Erythroblast (primary cell): ENCODE measurements at places on chromosomes 12 and 14.

DNA sequence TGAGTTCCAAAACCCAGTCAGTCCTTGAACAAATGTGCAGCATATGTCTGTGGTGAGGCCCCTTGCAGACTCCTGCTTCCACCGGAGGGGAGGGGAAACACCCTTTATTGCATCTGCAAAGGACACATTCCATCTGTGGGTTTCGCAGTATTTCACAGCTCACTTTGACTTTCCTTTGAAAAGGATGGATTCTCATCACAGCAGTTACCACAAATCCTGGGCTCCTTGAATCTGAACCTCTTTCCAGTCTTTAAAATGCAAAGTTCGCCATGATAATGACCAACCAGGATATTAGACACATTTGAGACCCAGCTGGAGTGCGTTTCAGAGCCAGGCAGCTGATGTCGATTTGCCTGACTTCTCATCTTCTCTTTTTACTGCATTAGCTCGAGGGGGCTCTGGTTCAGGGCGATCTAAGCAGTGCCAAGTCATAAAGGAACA is 242.4 kb downstream of the SLC15A4 start:
- DNase-seq, result no peak

DNA sequence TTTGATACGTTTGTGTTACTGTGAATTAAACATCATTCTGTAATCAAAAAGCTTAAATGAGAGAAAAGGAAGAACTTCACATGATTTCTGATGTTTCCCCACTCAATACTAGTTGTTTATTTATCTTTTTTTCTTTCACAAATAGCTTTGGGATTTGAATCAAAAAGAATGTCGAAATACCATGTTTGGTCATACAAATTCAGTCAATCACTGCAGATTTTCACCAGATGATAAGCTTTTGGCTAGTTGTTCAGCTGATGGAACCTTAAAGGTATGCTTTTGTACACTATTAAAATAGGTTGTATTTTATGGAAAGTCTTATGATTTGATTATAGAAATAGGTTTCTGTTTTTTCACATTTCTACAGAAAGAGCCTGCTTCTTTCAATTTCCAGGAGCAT is 41.5 kb downstream of the APAF1 start:
- no peak for DNase-seq

- no peak for DNase-seq
These were observed 749.0 kb downstream of the MED13L start for GRCh38 chr12:115528466-115528865.

- DNase-seq, result peak; percentile 70
These were observed 210.9 kb downstream of the MED13L start for GRCh38 chr12:116066381-116067230.

DNA sequence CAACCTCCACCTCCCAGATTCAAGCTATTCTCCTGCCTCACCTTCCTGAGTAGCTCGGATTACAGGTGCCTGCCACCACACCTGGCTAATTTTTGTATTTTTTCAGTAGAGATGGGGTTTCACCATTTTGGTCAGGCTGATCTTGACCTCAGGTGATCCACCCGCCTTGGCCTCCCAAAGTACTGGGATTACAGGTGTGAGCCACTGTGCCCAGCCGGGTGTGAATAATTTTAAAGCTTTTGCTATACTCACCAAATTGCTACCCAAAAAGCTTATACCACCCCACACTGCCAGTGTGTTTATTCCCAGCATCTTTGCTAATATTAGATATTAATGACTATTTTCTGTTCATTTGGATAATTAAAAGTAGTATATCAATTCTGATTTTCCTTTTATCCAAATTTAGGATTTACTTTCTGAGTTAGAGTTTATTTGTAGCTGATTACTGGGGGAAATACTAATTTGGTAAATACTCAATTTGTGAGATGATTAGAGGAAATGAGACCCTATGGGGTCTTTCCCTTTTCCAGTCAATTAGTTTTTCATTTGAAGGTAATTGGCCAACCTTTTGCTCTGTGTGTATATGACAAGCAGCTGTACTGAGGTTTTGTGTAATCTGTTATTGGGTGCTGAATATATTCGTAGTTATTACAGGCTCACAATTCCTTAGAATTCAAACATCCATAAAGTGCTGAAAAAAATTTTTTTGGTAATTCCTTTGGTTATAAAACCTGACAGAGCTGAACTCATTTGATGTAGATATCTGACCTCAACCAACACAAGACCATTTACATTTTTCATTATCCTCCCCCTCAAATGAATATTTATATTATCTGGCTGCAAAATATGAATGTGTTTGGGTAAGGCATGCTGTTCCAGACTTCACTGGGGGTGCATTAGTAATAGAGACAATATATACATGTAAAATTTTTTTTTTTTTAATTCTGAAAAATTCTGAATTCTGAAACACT is 73.6 kb downstream of the ANO6 start:
- DNase-seq, result no peak

- no peak for DNase-seq
These were observed 3.0 kb downstream of the PAWR start for GRCh38 chr12:79687711-79688260.

DNA sequence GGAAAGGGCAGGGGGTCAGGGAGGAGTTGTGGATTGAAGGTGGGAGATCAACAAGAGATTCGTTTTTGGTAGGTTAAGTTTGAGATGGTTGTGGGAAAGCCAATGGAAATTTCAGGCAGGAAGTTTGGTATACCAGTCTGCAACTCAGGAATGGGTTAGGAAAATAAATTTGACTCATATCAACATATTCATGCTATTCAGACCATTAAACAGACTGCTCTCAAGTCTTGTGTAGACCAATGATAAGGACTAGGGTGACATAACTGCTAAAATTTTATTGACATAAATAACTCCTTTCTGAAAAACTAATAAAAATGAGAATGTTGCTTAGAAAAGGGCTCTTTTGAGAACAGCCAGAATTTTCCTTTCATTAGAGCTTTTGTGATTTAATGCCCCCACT is 60.0 kb downstream of the PLEKHA5 start:
- no peak for DNase-seq

DNA sequence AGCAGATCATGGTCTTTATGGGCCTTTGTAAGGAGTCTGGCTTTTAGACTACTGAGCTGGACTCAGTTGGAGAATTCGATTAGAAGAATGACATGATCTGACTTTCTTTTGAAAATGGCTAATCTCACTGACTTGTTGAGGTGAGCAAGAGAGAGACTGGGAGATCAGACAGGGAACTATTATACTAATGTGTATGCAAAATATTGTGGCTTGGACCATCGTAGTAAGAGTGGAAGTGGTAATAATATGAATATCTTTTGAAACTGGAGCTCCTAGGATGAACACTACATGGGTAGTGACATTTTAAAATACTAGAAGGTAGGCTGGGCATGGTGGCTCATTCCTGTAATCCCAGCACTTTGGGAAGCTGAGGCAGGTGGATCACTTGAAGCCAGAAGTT is 56.2 kb upstream of the CCT2 start:
- DNase-seq, result no peak

GRCh38 chr12:95624589-95624988 is 73.3 kb upstream of the USP44 start:
- DNase-seq, result no peak

DNA sequence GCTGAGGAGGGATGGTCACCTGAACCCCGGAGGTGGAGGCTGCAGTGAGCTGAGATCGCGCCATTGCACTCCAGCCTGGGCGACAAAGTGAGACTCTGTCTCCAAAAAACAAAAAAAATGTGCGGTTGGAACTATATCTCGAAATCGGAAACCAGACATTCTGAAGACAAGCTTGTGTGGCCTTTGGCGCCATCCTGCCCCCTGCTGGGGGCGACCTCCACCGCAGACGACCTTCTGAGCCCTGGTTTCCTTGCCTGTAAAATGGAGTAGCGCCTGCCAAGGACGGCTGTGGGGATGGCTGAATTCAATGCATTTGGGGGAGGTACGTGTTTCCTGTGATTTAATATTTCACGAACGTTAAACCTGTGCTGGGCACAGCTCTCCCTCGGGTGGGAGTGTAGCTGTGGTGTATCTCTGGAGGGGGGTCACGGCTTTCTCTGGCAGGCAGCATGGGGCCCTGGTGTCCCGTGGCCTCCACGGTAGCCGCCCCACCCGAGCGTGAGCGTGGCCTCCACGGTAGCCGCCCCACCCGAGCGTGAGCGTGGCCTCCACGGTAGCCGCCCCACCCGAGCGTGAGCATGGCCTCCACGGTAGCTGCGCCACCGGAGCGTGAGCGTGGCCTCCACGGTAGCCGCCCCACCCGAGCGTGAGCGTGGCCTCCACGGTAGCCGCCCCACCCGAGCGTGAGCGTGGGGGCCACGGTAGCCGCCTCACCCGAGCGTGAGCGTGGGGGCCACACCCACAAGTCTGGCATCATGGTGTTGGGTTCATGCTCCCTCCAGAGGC is 55.3 kb downstream of the LRCOL1 start:
- peak; percentile 49 for DNase-seq

- DNase-seq, result no peak
These were observed 76.1 kb downstream of the CRADD start for GRCh38 chr12:93753285-93753684.

GRCh38 chr12:131075194-131075593 is 121.5 kb downstream of the ADGRD1 start:
- DNase-seq, result no peak

DNA sequence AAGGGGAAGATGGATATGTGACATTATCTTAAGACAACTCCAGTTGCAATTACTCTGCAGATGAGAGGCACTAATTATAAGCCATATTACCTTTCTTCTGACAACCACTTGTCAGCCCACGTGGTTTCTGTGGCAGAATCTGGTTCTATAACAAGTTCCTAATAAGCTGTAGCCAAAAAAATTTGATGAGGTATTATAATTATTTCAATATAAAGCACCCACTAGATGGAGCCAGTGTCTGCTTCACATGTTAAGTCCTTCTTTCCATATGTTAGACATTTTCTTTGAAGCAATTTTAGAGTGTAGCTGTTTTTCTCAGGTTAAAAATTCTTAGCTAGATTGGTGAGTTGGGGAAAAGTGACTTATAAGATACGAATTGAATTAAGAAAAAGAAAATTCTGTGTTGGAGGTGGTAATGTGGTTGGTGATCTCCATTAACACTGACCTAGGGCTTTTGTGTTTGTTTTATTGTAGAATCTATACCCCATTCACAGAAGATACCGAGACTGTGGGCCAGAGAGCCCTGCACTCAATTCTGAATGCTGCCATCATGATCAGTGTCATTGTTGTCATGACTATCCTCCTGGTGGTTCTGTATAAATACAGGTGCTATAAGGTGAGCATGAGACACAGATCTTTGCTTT is 36.9 kb downstream of the PSEN1 start:
- peak; percentile 47 for DNase-seq

- no peak for DNase-seq
These were observed 471.5 kb upstream of the DCN start for GRCh38 chr12:91654087-91654486.

- DNase-seq, result no peak
These were observed 232.9 kb upstream of the CPNE8 start for GRCh38 chr12:39138268-39138667.

- DNase-seq, result no peak
These were observed 76.7 kb upstream of the SCAF11 start for GRCh38 chr12:46067094-46067493.

- no peak for DNase-seq
These were observed 11.0 kb downstream of the TPCN1 start for GRCh38 chr12:113232089-113232839.

GRCh38 chr14:91261115-91261514 is 16.6 kb upstream of the GPR68 start:
- DNase-seq, result no peak

DNA sequence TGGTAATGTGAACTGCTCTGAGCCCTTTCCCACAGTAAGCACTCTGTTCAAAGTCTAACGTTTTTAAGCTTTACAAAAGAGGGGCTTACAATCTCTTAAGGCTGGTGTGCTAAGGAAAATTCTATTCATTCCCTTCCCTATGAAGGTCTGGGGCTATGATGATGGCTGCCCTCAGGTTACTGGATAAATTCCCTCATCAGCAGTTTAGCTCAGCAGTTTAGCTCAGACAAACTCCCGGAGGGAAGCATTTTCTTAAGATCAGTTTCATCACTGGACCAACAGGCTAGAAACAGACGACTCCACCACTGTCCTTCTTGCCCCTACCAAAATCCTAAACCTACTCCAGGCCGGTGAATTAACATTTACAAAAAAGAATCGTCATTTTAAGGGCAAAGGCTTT is 19.1 kb downstream of the ERP29 start:
- no peak for DNase-seq

GRCh38 chr12:89461190-89461589 is 63.4 kb downstream of the GALNT4 start:
- DNase-seq, result no peak

DNA sequence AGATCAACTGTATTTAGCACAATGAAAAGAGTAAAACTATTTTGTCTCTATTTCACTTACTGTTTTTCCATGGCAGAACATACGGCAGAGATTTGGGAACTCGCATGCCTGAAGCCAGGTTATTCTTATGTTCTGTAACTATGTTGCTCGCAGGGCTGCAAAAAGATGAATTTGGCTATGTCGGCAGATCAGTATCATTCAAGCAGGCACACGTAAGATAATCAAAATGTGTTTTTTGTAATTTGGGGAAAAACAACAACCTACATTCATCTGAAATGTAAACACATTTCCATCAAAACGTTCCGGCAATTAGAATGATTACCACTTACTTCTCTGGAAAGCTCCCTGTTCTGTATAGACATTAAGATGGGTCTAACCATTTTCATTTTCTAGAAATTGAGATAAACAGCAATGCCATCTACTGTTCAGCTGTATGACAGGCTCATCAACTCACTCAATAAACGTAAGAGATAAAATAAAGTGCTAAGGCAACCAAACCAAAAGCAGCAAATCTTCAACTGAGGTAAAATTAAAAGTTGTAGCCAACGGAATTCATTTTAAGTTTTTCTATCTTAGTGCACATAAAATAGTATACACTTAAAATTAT is 13.0 kb downstream of the GTSF1 start:
- DNase-seq, result no peak

- DNase-seq, result peak; percentile 68
These were observed 560 bp downstream of the LGALS3 start for GRCh38 chr14:55129428-55130195.

- no peak for DNase-seq
These were observed 211.4 kb downstream of the CCDC59 start for GRCh38 chr12:82146740-82147139.

- DNase-seq, result no peak
These were observed 52.1 kb downstream of the PITPNM2 start for GRCh38 chr12:123098780-123099179.

GRCh38 chr14:60514741-60515491 is 6.0 kb downstream of the SIX6 start:
- peak; percentile 34 for DNase-seq
